Thymus (tissue), 14 donors: ENCODE measurements at places on chromosomes 5 and 9. TPM values are rescaled to one million over a fixed set of nuclear protein-coding genes. Genes with fewer than 3 reads are reported as not detected.
A peak's percentile ranks its signal among the peaks of the same experiment; 100 is the strongest.

DNA sequence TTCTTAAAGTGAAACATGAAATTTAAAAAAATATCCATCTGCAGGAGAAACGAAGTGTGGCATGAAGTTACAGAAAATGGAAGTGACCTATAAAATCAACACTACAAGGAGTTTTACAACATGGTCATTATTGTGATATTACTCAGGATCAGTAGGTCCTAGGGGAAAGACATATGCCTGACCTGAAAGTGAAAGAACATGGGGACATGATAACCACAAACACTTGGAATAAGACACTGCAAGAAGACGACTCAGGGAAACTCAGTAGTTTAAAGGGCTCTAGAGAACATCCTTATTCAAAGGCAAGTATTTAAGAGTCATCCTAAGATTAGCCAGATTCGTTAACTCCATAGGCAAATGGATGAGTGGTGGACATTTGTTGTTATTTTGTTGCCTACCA lies 19.9 kb upstream of the LPAR1 start:
- DNase-seq: no peak
- H3K27ac ChIP-seq: no peak overlapping the region
- no peaks in the 10 kb centered on the region for H3K27me3 ChIP-seq
- H3K4me3 ChIP-seq: no peak overlapping the region

GRCh38 chr9:136599811-136600660 lies 54.2 kb upstream of the NOTCH1 start:
- peaks cover 33% of the 10 kb centered on the region for H3K27me3 ChIP-seq
- peaks cover 28% of the 10 kb centered on the region for H3K4me1 ChIP-seq
- no peak for DNase-seq
- no peak overlapping the region for H3K4me3 ChIP-seq
- H3K36me3 ChIP-seq: no peaks in the 10 kb centered on the region

GRCh38 chr9:16133556-16134227 lies 580.8 kb downstream of the CCDC171 start:
- no peaks in the 10 kb centered on the region for H3K27me3 ChIP-seq
- H3K36me3 ChIP-seq: no peaks in the 10 kb centered on the region
- peak; percentile 62 for DNase-seq
- H3K4me1 ChIP-seq: no peaks in the 10 kb centered on the region
- no peak overlapping the region for H3K4me3 ChIP-seq
- H3K27ac ChIP-seq: no peak overlapping the region

Gene ROR2
- 7.1 TPM for polyA plus RNA-seq

GRCh38 chr5:56402266-56403220 lies 169.4 kb upstream of the ANKRD55 start:
- no peaks in the 10 kb centered on the region for H3K36me3 ChIP-seq
- no peak overlapping the region for H3K4me3 ChIP-seq
- DNase-seq: no peak
- H3K27me3 ChIP-seq: no peaks in the 10 kb centered on the region

Gene CCNI2
- polyA plus RNA-seq: 2.5 TPM

DNA sequence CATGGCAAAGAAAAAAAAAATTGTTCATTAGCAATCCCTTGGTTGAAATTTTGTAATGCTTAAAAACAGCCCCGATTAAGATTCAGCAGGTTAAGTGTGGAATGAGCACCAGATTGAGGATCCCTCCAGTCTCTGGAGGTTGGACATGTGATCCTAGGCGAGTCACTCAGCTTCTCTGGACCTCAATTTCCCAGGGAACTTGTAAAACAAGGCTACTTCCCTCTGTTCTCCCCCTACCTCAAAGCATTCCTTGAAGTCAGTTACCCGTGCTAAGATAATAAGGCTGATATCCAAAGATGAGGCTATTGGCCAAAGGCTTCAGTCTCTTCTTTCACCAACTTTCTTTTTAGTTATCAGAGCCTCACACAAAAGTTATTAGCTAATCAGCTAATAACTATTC lies 2.9 kb downstream of the KLHL3 start:
- no peak overlapping the region for H3K4me3 ChIP-seq
- no peak overlapping the region for H3K27ac ChIP-seq
- H3K27me3 ChIP-seq: no peaks in the 10 kb centered on the region

Gene CORO2A
- polyA plus RNA-seq: 7.5 TPM

GRCh38 chr5:178476531-178476930 lies 113.7 kb downstream of the COL23A1 start:
- no peaks in the 10 kb centered on the region for H3K4me1 ChIP-seq
- no peaks in the 10 kb centered on the region for H3K36me3 ChIP-seq
- H3K4me3 ChIP-seq: no peak overlapping the region
- no peak for DNase-seq

Gene BARHL1
- polyA plus RNA-seq: 0.11 TPM

DNA sequence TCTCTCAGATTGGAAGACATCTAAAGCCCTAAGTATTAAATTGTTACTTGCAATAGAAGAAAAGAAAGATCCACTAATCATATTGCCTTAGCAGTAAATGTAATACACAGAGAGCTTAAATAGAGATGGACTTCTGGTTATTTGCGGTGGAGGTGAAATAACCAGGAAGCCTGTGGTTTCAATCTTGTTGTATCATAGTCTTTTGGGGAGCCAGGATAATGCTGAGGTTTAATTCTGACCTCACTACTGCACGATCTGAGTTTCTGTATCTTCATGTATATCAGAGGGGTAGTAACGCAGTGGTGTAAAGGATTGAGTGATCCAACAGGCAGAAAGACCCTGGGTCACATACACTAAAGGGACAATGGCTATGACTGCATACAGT lies 71.7 kb downstream of the ANKRD55 start:
- no peaks in the 10 kb centered on the region for H3K36me3 ChIP-seq
- no peak overlapping the region for H3K4me3 ChIP-seq
- no peak for DNase-seq
- H3K27me3 ChIP-seq: no peaks in the 10 kb centered on the region
- peaks cover 73% of the 10 kb centered on the region for H3K4me1 ChIP-seq

- H3K4me1 ChIP-seq: no peaks in the 10 kb centered on the region
- H3K27ac ChIP-seq: peak overlapping the region; percentile 40
- no peak for DNase-seq
- H3K4me3 ChIP-seq: no peak overlapping the region
Measured at GRCh38 chr5:67248703-67249589, 52.3 kb upstream of the CD180 start.

Gene FOXD1
- 0.23 TPM for polyA plus RNA-seq

- H3K36me3 ChIP-seq: no peaks in the 10 kb centered on the region
- peak; percentile 61 for DNase-seq
- peak overlapping the region; percentile 64 for H3K27ac ChIP-seq
- peaks cover 5% of the 10 kb centered on the region for H3K4me1 ChIP-seq
- H3K4me3 ChIP-seq: peak overlapping the region; percentile 51
- H3K27me3 ChIP-seq: no peaks in the 10 kb centered on the region
Measured at GRCh38 chr5:157651623-157652376, 438 bp downstream of the SOX30 start.

Gene NR5A1
- 0.46 TPM for polyA plus RNA-seq

- no peak overlapping the region for H3K4me3 ChIP-seq
- H3K36me3 ChIP-seq: no peaks in the 10 kb centered on the region
- H3K27me3 ChIP-seq: no peaks in the 10 kb centered on the region
- peaks cover 3% of the 10 kb centered on the region for H3K4me1 ChIP-seq
- no peak for DNase-seq
Measured at GRCh38 chr5:3698412-3698811, 102.8 kb downstream of the IRX1 start.
